Stimulated activated CD8-positive, alpha-beta memory T cell treated with anti-CD3 and anti-CD28 coated beads, Interleukin-7, amount 100 ng/mL, for 1 hour (primary cell): ENCODE measurements at places on chromosomes 11 and 22.

- DNase-seq: no peak
Observed at GRCh38 chr11:130124096-130124495, 35.5 kb upstream of the ST14 start.

- DNase-seq: no peak
Observed at GRCh38 chr11:27820249-27820648, 120.0 kb upstream of the BDNF start.

DNA sequence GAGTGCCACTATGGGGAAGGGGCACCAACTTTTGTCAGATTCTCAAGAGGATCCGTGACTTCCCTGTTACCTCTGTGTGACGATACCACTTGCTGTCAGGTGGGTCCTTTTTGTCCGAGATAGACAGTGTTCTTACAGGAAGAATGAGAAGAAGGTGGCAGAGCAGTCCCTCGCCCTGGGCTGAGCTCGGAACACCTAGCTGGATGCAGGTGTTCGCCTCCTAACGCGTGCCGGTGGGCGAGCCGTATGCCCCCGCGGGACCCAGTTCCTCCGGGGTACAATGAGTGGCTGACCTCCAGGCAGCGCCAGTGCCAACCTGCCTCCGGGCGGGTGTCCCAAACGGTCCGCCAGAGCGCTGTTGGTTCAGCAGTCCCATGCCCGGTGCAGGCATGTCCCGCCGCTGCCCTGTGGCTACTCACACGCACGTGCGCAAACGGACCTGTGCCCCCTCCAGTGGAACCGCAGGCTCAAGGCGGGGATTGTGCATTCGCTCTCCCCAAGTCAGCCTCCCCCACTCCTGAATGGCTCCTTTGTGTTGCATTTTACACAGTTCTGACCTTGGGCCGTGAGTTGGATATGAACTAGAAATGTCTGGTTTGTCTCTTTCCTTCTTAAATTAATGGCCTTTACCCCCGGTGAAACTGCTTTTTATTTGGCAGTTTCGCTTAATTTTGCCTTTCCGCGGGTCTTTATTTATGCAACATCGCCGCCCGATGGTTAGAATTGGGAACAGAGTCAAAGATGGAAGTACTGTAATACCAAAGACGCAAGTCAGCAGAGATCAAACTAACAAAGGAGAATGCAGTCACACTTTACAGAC is 1.1 kb upstream of the ABTB2 start:
- DNase-seq: peak; percentile 49

DNA sequence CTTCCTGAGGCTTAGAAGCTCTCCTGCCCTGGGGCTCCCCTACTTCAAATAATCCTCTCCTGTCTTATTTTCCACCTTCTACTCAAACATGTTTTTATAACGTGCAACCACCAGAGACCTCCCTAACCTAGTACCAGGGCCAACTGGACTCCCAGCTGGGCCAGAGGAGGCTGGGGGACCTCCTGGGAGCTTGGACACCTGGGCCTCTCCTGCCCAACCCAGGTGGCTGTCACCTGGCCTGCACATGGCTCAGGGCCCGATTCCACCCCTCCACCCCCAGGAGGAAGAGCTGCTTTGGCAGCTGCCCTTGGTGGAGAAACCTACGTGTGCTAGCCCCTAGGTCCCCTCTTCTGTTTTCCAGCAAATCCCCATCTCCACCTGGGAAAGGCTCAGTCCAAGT is 105.2 kb downstream of the ABTB2 start:
- DNase-seq: no peak

- no peak for DNase-seq
Observed at GRCh38 chr22:26690654-26691376, 33.4 kb downstream of the MIAT start.

DNA sequence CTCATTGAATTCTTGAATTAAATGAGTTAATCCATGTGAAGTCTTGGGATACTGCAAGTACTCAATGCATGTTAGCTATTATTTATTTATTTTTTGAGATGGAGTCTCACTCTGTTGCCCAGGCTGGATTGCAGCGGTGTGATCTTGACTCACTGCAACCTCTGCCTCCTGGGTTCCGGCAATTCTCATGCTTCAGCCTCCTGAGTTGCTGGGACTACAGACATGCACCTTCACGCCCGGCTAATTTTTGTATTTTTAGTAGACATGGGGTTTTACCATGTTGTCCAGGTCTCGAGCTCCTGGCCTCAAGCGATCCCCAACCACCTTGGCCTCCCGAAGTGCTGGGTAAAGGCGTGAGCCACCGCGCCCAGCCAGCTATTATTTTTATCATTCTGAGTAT is 9.4 kb downstream of the MMP7 start:
- DNase-seq: no peak

- no peak for DNase-seq
Observed at GRCh38 chr11:126359431-126360048, 4.1 kb downstream of the ST3GAL4 start.

GRCh38 chr11:81030186-81030585 is 1589.4 kb upstream of the TENM4 start:
- DNase-seq: no peak

GRCh38 chr11:116694815-116695590 is 77.8 kb downstream of the BUD13 start:
- DNase-seq: no peak

DNA sequence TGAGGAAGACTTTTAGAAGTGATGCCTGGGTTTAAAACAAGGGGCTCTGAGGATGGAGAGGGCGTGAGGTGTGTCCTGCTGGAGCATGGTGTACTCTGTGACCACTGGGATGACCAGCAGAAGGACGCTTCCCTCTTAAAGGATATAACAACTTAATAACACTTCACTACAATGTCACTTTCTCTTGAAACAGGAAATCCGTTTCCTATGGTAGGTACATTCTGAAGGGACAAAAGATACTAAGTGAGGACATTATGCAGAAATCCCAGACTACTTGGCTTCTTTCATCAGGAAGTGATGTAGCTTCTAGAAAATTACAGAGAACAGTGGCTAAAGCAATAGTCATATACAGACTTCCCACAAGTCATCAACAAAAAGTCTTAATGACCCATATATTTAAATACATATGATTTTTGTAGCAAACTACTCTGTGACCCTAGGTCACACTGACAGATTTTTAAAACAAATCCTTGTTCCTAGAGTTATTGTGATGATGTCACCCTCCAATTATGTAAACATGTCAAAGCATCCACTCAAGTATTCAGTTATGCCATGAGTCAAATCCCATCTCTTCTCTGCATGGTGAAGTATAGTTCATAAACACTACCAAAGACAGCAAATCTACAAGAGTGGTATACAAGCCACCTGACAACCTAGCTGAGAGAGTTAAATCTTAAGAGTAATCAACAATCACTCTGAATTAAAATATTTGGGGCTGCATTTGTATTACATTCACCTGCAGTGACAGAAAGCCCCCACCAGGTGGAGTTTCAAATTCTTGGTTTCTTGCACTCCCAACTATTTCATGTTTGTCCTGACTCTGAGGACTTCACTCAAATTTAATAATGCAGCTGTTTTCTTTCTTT is 32.8 kb downstream of the PITPNB start:
- peak; percentile 13 for DNase-seq
